ENCODE measurements at places on chromosomes 2 and 18.

- no peak for DNase-seq
These were observed 27.5 kb upstream of the DSG3 start for GRCh38 chr18:31420032-31420431.

- DNase-seq = no peak
These were observed 895.8 kb downstream of the TSN start for GRCh38 chr2:122651236-122651635.

GRCh38 chr2:70772486-70773155 lies 4.6 kb upstream of the ADD2 start:
- DNase-seq = no peak

DNA sequence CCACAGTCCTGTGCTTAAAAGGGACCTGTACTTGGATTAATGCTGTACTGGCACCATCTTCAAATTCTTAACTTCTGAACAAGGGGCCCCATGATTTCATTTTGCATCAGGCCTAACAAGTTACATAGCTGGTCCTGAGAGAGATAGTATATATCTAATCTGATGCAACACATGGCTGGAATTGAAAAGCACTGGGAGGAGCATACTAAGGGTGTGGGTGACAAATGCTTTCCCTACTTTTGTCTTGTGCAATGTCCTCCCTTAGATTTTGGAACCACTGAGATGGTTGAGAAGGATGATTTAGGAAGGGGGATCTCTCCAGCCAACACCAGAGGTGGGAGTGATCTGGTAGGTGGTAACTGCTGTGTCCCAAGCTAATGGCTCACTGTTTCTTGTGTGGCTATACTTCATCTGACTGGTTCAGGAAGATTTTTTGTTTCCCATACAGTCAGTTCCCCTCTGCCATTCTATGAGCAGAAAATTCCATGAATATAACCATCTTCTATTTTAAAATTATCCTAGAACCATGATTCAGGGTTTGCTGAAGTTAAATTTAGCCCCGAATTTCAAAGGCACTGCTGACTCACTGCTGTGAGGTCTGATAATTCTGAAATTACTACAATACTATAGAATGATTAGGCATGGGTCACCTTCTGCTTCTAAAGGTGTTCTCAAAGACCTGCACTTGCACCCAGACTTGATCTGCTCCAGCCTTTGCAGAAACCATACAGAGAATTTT lies 108.3 kb upstream of the NCKAP5 start:
- no peak for DNase-seq

GRCh38 chr2:147923846-147924245 lies 79.0 kb downstream of the ACVR2A start:
- no peak for DNase-seq

- no peak for DNase-seq
These were observed 75.4 kb downstream of the EMX1 start for GRCh38 chr2:72992734-72993102.

DNA sequence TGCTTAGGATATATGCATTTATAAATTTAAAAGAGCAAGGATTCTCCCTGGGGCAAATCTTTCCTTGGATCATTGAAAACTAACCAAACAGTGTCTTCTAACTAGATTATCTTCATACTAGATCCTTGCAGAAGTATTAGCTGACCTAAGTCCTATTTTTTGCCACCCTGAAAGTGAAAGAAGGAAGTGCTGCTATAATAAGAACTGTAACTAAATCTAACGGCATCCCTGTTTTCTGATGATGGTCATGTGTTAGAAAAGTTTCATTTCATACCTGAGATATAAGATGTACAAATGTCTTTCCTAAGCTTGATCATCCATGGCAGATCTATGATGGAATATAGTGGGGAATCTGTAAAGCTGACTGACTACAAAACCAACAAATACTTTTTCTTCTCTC lies 102.7 kb downstream of the MAP2 start:
- no peak for DNase-seq

Data from RKO (cell line).